ENCODE measurements at places on chromosomes 16 and 17.

DNA sequence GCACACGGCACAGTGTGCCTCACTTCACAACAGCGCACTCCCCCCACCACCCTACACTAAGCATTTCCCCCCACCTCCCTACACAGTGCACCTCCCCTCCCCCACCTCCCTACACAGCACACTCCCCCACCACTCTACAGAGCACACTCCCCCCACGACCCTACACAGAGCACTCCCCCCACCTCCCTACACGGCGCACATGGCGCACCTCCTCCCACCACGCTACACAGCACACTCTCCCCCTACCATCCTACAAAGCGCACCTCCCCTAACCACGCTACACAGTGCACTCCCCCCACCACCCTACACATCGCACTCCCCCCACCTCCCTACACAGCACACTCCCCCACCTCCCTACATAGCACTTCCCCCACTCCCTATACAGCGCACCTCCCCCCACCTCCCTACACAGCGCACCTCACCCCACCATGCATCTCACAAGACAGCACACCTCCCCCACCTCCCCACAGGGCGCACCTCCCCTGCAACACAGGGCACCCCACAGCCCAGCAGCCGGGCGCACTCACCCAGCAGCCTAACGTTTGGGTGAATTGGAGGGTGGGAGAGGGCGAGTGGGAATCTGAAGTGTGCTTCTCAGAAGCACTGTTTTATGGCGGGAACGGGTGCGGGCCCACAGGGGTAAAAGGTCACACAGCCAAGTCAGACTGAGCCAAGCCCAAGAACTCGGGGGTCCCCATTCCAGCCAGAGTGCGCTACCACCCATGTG is 10.3 kb downstream of the KNOP1 start:
- no peak for DNase-seq

DNA sequence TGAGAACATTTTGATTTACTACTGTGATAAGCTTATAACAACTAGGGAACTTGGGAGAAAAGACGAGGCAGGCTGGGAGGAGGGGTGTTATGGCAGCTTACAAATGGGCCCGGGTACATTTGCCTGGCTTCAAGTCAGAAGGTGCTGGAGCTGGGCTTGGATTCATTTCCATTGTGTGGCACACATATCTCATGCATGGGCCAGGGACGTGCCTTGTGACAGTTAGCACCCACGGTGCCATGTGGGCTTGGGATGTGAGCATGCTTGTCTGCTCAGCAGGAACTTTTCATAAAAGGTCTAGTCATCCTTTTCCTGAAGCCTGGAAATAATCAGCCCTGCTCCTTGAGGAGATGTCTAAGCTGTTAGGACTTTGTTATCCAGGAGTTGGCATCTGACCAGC is 572.2 kb downstream of the CDH13 start:
- DNase-seq = no peak

GRCh38 chr16:87391324-87391949 is 699 bp upstream of the MAP1LC3B start:
- no peak for DNase-seq

DNA sequence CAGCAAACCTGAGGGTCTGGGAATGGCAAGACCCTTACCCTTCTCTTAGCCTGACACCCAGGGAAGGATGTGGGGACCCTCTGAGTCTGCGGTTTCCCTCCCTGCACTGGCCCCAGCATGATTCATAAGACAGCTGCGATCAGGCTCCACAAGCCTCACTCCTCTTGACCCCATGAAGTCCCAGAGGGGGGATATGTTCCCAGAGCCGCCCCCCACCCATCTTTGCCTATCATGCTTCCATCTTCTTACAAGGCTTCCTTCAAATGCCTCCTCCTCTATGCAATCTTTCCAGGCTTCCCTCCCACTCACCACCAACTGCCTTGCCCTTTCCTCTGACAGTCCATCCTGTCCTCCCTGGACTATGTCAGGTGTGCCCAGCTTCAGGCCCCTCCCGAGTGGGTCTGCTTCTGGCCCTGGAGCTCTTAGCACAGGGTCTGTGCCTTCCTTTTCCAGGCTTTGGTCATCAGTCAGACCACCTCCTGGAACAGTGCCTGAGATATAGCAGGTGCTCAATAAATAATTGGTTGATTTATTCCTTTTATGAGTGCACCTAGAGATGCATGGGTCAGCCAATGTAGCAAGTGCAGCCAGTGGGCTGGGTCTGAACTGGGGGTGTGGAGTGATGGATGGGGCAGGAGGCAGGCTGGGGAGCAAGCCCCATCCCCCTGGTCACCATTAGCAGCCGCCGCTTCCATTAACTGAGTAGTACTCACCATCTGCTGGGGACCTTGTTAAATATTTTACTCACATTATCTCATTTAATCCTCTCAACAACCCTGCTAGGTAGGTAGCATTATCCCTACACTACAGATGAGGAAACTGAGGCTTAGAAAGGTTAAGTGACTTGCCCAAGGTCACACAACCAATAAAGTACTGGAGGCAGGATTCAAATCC is 8.4 kb downstream of the DLX3 start:
- no peak for DNase-seq

DNA sequence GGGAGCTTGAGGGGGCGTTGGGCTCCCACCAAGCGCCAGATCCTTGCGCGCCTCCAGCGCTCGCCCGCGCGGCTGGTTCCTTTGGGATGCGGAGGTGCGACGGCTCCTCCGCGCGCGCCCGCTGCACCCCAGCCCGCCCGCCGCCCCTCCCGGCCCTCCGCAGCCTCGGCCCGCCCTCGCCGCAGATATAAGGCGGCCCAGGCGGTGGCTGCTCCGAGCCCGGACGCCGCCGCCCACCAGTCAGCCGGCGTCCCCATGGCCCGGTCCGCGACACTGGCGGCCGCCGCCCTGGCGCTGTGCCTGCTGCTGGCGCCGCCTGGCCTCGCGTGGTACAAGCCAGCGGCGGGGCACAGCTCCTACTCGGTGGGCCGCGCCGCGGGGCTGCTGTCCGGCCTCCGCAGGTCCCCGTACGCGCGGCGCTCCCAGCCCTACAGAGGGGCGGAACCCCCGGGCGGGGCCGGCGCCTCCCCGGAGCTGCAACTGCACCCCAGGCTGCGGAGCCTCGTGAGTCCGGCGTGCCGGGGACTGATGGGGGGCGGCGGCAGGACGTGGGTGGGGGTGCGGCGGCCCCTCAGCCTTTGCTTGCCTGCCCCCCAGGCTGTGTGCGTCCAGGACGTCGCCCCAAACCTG is at the start of gene NPB:
NPB (plus strand) TSS at position 216 of the 630 bp plus-strand sequence; CDS start at position 256, 40 bp downstream.
- DNase-seq = no peak

- DNase-seq = no peak
Measured at GRCh38 chr16:10077861-10078260, 104.4 kb downstream of the GRIN2A start.

GRCh38 chr16:50547340-50548124 is 664 bp upstream of the NKD1 start:
- DNase-seq = peak; percentile 21

DNA sequence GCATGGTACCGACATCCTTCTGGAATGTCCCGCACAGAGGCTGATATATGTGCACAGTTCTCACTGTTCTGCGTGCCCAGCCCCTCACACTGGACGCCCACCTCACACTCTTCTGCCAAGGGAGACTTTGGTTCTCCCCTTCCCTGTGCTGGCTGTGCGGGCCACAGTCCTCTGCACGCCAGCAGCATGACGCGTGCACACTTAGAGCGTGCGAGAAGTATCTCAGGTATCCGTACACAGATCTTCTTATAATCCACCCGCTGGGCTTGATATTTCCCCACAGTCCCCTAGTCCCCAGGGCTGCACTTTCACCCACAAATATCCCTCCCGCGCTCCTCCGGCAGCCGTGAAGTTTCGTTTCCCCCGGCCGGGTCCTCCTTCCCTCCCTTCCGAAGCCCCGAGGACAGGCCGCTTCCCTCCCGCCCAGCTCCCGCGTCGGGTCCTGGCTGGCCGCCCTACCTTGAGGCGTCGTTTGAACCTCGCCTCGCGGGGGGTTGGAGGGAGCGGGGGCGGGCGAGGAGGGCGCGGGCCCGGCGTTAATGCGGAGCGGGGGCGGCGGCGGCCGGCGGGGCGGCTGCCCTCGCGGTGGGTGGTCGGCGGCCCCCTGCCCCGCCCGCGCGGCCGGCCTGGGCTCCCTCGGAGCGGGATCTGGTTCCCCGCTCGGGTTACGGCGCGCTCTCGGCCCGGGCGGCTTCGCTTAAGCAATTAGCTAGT is 5.0 kb upstream of the FOXF1 start:
- no peak for DNase-seq

DNA sequence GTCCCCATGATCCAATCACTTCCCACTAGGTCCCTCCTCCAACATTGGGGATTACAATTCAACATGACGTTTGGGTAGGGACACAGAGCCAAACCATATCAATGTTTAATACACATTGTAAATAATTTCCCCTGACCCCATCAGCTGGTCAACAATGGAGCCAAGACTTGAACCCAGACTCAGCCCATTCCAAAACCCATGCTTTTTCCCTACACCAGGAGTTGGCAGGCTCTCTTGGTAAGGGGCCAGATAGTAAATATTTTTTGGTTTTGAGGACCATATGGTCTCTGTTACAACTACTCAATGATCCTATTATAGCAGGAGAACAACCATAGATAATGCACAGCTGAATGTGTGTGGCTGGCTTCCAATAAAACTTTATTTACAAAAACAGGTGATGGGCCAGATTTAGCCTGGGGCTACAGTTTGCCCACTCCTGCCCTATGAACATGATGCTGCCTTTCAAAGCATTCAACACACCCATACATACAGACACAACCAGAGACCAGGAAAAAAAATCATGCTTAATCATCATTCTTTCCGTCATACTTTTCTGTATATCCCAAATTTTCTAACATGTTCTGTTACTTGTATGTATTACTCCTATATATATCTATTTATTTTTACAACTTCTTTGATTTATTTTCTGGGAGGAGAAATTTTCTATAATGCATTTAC is 22.1 kb upstream of the MSI2 start:
- DNase-seq = no peak

- no peak for DNase-seq
Measured at GRCh38 chr16:47317465-47318240, 143.2 kb downstream of the ITFG1 start.

DNA sequence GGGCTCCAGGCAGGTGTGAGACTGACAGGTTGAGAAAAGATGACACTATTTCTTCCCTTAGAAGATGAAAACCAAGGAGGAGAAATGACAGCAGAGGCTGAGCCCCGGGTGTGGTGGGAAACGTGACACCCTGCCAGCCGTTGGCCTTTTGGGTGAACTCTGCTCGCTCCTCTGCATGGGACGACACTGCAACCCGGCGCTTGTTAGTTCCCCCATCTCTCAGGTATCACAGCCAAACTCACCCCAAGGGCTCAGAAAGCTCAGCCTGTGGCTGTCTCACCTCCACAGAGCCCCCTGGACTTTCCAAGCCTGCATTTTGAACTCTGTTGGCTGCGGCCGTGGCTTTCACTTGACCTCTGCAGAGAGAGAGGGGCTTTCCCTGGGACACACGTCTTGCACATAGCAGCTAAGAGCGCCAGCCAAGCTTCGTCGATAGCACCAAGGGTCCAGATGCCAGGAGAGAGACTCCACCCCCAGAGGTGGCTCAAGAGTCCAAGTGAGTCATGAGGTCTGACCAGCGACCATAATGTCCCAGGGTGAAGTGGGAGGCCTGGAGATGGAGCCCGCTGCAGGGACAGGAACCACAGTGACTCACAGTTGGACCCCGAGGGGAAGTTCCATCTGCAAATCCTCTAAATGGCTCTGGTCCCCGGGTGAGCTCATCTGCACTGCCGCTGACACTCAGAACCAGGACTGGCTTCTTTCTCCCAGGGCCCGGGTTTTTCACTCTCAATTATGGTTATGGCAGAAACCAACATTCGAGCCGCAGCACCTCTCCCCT is 301.9 kb downstream of the SOX9 start:
- DNase-seq = no peak

DNA sequence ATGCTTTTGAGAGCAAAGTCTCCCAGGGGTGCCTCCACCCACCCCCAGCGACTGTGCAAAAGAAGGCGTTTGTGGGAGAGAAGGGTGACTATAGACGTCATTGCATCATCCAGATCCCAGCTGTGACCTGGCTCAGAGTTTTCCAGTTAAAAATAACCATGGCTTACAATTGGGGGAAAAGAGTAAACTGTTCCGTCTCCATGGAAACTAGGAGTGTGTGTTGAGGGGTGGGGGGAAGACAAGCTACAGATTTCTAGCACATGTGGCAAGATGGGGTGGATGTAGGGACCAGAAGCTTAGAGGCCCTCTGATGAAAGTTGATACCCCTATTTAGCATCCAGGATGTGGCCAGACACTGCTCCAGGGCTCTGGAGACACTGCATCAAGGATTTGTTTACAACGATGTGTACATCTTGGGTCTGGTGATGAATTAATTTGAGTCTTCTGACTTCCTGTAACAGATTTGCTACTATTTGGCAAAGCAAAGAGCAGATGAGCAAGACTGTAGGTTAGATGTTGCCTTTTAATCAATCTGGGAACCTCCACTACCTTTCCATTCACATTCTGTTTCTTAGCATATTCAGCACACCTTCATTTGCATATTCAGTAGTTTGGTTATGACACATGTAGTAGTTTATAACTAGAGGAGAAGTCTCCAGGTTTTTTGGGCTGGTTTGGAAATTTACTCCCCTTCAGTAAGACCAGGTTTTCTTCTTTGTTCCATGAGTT is 6.2 kb upstream of the DUSP14 start:
- no peak for DNase-seq

- DNase-seq = no peak
Measured at GRCh38 chr17:27624539-27624938, 6.4 kb upstream of the LGALS9 start.

- DNase-seq = no peak
Measured at GRCh38 chr16:48885471-48885870, 275.5 kb upstream of the N4BP1 start.

DNA sequence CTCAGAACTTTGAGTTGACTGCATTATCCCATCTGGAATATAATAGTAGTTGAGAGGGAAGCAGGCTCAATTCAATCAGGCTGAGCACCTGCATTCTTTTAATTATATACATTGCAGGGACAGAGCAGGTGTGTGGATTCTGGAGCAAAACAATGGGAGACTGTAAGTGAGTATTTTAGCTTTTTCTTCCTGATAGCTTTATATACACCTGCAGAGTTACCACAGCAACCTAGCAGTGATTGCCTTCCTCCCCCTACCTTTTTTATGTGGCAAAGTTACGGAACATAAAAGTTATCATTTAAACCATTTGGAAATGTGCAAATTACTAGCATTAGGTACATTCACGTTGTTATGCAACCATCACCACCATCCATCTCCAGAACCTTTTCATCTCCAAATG is 25.4 kb upstream of the RHOT1 start:
- no peak for DNase-seq

- no peak for DNase-seq
Measured at GRCh38 chr17:79754370-79754769, 23.6 kb upstream of the CBX2 start.

- DNase-seq = no peak
Measured at GRCh38 chr16:48831076-48831722, 221.2 kb upstream of the N4BP1 start.

DNA sequence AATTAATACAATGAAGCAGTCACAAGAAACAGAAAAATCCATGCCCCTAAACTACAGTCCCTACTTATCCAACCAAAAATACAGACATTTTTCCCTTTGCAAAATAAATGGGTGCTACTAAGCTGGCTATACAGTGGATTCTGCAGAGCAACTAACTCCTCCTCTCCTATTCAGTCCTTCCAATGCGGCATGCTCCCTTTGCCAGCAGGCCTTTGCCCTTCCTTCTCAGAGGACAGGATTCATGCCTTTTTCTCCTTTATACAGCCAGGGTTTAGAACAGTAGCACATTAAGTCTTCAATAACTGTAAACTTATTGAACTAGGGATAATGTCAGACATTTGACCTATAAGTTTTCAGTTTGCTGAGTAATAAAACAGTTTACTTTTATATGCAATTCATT is 70.2 kb downstream of the SMURF2 start:
- no peak for DNase-seq

GRCh38 chr16:6643080-6643686 is 689.5 kb upstream of the RBFOX1 start:
- DNase-seq = no peak

GRCh38 chr17:18921485-18921884 is 30.5 kb upstream of the SLC5A10 start:
- DNase-seq = no peak

All from stimulated activated CD4-positive, alpha-beta T cell treated with anti-CD3 and anti-CD28 coated beads, Interleukin-1b, Interleukin-23, amount 100 ng/mL, for 1 hour (primary cell).